ENCODE measurements at places on chromosomes 5 and 9.

DNA sequence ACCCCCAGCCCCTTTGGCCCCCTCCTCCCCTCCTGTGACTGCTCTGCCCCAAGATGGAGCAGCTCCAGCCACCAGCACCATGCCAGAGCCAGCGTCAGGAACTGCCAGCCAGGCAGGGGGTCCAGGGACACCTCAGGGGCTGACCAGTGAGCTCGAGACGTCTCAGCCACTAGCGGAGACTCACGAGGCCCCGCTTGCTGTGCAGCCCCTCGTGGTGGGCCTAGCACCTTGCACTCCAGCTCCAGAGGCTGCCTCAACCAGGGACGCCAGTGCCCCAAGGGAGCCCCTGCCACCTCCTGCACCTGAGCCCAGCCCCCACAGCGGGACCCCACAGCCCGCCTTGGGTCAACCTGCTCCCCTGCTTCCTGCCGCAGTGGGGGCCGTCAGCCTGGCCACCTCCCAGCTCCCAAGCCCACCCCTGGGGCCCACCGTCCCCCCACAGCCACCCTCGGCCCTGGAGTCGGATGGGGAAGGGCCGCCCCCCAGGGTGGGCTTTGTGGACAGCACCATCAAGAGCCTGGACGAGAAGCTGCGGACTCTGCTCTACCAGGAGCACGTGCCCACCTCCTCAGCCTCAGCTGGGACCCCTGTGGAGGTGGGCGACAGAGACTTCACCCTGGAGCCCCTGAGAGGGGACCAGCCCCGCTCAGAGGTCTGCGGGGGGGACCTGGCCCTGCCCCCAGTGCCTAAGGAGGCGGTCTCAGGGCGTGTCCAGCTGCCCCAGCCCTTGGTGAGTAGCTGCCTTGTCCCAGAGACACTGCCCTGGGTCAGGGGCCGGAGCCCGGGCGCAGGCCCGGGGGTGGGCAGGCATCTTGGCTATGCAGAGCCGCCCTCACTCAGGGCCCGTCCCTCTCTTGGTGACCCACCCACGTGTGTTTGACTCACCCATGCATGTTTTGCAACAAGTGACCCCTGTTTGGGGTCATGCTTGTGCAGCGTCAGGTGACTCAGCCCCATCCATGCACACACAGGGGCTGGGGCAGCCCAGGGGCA is 105.2 kb downstream of the WNK2 start:
- no peak for DNase-seq

- no peak for DNase-seq
Observed at GRCh38 chr9:93960971-93961841, 6.1 kb upstream of the BARX1 start.

DNA sequence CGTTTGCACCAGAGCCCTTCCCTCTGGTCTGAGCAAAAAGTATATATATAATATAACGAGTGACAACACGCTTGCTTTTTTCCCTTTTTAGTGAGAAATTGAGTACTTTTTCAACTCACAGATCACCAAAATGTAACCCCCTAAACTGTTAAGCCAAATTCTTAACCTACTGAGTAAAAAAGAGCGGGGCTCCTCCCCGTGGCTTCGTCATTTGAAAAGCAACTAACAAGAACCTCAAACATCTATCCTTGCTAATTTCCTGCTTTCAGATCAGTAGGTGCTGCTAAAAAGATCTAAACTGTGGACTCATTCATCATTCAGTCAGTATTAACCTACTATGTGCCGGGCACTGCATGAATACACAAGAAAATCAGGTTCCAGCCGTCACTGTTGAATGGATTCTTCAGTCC is 1.0 kb upstream of the PTBP3 start:
- DNase-seq, result no peak

- no peak for DNase-seq
Observed at GRCh38 chr5:44565360-44565759, 176.1 kb upstream of the FGF10 start.

DNA sequence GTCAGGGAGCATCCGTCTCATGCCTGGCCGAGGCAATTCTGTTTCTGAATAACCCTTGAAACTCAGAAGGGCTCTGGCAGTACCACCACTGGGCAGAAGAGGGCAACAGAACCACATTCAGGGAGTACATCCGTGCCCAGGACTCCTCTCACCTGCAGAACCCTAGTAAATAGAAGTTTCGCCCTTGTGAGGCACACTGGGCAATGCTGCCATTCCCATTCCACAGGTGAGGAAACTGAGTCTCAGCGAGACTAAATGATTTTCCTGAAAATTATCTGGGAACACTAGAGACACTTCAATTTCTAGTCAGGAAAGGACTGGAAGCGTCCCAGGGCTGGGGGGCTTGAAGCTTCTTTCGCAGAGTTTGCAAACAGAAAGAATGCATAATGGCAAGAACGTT is 74.7 kb downstream of the FGF1 start:
- DNase-seq, result peak; percentile 7

DNA sequence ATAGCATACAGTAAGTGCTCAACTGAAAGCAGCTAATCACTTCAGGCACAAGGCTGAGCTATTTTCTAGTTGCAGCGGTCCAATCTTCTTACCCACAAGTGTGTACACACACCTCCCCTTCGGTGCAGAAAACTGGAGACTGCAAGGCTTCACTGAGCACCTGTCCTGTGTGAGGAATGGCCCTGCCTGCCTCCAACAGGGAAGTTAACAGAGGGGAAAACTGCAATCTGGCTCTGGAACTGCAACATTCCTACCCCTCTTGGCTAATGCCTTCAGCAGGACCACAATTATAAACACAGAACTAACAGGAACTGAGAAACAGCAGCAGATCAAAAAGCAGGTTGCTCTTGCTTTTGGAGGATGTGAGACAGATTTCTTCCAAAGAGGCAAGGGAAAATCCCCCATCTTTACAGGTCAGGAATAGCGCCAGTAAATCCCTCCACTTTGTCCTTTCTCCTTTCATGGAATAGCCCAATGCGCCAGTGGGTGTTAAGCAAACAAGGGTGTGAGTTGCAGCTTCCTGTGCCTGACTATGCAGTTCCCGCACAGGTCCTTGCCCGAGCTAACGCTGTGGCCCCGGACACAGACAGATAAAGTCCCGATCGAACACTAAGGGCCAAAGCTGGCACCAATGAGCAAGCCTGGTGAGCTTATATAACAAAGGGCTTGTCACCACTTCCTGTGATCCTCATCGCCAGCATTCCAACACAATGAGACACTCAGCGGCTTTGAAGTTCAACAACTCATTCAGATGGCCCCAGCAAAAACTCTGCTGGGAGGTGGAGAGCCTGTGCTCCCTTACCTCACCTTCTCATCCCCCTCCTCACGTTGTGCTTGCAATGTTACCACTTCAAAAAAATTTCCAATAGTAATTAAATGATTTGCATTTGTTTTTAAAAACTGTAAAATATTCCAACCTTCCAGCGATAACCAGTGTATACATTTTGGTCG is 21.5 kb downstream of the SHB start:
- no peak for DNase-seq

DNA sequence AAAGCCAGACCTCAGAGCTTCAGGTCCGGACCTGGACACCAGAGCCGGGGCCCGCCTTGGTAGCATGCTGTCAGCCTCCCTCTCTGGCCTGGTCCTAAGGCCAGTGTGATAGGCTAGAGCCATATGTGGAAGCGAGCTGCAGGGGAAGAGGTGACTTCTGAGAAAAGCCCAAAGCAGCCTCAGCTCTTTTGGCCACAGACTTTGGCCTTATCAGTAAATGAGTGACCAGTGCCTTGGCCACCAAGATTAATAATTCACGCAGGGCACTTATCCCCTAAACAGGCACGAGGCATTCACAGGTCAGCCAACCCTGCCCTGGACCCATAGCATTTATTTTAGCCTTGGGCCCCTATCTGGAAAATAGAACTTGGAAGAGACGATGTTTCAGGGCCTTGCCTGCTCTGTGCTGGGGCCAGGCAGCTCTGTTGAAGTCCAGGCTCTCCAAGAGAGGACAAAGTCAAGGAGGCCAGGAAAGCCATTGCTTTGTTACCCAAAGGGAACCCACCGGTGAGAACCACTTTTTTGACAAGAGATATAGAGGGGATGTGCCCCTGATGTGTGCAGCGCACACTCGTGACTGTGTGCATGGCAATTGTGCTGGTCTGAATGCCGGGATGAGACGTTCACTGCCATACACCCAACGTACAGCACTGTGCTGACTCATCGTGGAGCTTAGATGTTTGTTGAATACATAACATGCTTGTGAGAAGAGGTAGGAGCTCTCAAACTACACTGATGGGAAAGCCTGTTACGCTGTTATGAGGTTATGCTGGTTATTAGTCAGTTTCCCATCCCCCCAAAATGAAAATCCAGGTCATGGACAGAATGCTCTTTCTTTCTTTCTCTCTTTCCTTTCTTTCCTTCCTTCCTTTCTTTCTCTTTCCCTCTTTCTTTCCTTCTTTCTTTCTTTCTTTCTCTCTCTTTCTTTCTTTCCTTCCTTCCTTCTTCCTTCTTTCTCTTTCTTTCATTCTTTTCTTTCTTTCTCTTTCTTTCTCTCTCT is 5.0 kb upstream of the SLC34A1 start:
- no peak for DNase-seq

- no peak for DNase-seq
Observed at GRCh38 chr9:28598408-28598807, 1025.1 kb upstream of the C9orf72 start.

- DNase-seq, result no peak
Observed at GRCh38 chr5:158309088-158309807, 450.3 kb upstream of the CLINT1 start.

DNA sequence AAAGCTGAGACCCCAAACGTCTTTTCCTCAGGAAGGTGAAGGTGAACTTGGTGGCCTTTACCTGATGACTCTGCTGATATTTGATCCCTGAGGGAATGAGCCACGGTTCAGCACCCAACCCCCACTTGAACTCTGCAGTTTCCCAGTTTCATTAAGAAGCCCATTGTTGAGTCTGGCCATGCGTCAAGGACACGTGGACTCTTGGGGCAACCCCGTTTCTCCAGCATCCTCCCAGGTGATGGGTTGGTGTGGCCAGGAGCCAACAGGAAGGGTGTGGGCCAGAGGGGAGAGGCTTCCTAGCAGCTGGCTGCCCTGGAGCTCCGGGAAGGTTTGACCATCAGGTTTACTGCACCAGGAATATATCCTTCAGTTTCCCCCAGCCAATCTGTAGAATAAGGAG is 59.5 kb upstream of the GNE start:
- no peak for DNase-seq

GRCh38 chr5:159427180-159428012 is 97.1 kb upstream of the IL12B start:
- no peak for DNase-seq

DNA sequence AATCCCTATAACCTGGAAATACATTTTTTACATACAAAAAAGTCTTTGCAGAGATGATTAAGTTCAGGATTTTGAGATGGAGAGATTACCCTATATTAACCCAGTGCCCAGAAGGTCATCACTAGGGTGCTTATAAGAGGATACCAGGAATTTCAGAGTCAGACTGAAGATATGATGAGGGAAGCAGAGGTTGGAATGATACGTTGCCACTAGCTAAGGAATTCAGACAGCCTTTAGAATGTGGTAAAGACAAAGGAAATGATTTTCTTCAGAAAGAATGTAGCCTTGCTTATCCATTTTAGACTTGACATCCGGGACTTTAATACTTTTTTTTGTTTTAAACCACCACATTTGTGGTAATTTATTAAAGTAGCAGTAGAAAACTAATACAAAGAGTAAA is 2176.8 kb upstream of the C9orf72 start:
- DNase-seq, result no peak

GRCh38 chr9:69115621-69116020 is 58.5 kb upstream of the TJP2 start:
- DNase-seq, result no peak

GRCh38 chr9:118439441-118439840 is 735.2 kb downstream of the TLR4 start:
- no peak for DNase-seq

DNA sequence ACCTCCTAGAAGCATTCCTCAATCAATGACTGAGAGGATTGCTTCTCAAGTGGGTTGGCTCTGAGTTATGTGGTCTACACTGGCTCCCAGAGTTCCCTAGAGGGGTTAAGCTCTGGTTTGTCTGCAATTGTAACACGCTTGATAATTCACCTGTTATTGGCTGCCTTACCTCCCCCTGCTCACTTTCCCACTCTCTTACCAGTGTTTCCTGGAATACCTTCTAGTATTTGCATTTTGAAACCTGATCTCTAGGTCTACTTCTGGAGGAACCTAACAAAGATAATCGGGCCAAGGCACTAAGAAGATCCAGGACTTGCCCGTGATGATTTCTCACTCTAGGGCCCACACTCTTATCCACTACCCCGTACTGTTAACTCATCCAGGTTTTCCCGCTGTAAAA is 110.1 kb upstream of the MAP3K1 start:
- DNase-seq, result no peak

DNA sequence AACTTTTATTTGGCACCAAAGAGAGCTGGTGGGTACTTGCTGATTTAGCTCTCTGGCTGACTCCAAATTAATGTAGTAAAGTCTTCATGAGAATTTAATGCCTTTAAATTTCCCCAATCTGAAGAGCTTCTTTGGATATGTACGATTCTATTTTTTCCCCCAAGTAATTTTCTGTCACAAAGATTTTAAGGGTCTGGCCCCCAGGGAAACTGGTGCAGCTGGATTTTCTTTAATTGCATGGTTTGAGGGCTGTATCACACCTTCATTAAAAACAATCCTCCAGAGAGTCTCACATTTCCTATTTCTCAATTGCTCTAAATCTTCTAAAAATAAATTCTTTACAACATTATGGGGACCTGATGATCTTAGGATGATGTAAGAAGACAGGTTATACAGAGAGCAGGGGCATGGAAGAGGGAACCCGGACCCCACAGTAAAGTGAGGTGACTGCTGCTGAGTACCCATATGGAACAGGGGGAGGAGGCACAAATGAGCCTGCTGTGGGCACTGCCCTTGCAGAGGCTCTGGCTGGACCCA is 158.9 kb downstream of the ENTREP1 start:
- DNase-seq, result no peak

DNA sequence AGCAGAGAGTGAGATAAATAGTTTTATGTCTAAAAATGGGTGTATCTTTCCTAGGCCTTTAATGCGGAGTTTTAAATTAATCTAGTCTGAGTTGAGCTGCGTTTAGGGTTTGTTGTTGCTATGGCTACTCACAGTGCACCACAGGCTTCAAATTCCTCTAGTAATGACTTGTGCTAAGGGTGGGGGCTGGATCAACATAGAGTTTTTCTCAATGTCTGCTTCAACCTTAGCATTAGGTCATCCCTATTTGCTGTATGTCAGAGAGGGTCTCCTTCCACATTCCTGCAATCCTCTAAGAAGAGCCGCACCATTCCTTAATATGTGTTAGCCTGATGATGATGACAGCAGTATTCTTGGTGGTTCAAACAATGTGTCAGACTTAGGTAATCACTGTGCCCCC is 465.6 kb upstream of the KIF2A start:
- DNase-seq, result no peak

- no peak for DNase-seq
Observed at GRCh38 chr5:158522776-158523175, 576.9 kb downstream of the EBF1 start.

DNA sequence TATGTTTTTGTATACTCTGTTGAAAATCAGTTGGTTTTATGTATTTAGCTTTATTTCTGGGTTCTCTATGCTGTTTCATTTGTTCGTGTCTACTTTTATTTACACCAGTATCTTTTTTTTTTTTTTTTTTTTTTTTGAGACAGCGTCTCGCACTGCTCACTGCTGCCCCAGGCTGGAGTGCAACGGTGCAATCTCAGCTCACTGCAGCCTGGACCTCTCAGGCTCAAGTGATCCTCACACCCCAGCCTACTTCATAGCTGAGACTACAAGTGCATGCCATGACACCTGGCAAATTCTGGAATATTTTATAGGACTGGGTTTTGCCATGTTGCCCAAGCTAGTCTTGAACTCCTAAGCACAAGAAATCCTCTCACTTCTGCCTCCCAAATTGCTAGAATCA is 869.4 kb upstream of the CDH6 start:
- DNase-seq, result no peak
